ENCODE measurements at places on chromosomes 4 and X.
A peak's percentile ranks its signal among the peaks of the same experiment; 100 is the strongest.

DNA sequence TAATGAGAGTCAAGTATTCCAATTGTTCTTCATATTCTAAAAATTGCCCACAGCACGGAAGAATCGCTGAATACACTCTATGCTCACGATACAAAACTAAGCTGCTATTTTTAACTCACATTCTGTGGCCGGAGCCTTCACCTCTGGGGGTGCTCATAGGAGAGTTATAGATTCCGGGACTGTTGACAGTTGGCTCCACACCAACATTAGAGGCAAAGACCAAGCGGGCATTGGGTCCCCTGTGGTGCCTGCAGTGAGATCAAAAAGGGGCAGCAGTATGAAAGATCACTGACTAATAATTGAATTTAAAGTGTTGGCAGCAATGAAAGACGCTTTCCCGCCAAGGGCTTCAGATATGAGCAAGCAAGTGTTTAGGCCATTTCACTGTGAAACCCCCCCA lies 146.0 kb downstream of the TMEM144 start:
- no peak for DNase-seq

- DNase-seq = no peak
Observed at GRCh38 chr4:186844059-186844681, 120.5 kb upstream of the FAT1 start.

- DNase-seq = peak; percentile 46
Observed at GRCh38 chrX:17377091-17377717, 2.2 kb downstream of the NHS start.

- DNase-seq = no peak
Observed at GRCh38 chrX:46850771-46851170, 13.9 kb downstream of the RP2 start.
